ENCODE measurements at places on chromosomes 6 and 20.

DNA sequence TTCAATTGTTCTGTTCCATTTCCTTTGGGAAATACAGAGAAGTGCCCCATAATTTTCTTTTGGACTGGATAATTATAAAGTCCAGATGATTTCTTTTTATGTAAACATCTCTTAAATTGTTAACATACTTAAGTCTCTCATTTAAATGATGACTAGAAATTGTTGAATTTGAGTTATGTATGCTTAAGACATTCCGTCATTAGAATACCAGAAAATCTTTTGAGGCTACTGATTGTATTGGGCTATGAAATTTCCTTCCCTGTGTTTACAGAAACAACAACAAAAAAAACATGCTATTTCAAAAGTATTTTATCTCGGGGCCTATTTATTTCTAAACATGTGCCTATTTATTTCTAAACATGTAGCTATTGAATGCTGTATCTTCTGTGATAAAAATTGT is 125.4 kb downstream of the SH3BGRL2 start:
- DNase-seq, result no peak

GRCh38 chr6:74969591-74970267 is 236.1 kb downstream of the COL12A1 start:
- DNase-seq, result no peak

DNA sequence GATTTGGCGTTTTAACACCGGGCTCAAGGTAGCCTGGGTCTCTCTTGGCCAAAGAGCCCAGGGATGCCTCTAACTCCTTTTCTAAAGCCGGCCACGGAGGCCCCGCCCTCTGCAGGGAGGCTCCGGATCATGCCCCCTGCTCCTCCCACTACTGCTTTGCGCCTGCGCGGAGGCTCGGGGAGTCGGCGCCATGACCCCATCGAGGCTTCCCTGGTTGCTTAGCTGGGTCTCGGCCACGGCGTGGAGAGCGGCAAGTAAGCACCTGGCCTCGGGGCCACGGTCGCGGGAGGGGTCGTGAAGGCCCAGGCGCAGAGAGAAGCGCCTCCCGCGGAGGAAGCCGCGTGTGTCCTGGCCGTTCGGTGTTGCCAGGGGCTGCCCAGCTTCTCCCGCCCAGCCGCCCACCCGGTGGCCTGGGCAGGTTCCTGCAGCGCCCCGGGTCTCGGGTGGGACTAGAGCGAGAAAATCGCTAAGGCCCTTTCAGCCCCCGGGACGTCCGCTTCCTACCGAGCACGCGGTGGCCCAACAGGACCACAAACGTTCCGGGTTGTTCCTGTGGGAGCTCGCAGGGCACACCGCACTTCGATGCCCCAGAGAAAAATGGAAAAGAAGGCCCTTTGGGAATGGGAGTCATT is at the start of gene SDHAF4:
Gene SDHAF4 (plus strand): TSS at position 180 of the 632 bp plus-strand sequence. CDS start 11 bp downstream, at position 191.
- DNase-seq, result peak; percentile 98

DNA sequence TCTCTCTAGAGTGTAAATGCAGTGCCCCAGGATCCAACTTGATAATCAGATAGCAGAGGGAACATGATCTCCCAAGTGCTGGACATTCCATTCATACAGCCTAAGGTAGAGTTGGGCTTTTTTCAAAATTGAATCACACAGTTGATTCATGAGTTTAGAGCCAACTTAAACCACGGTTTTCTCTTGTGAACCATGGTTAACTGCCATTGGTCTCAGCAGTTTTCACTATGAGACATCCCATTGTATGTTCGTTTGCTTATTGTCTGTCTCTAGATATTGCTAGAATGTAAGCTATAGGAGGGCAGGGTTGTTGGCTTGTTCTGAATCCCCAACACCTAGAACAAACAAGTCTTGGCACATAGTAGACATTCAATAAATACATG is 37.2 kb upstream of the TAF8 start:
- DNase-seq, result no peak

DNA sequence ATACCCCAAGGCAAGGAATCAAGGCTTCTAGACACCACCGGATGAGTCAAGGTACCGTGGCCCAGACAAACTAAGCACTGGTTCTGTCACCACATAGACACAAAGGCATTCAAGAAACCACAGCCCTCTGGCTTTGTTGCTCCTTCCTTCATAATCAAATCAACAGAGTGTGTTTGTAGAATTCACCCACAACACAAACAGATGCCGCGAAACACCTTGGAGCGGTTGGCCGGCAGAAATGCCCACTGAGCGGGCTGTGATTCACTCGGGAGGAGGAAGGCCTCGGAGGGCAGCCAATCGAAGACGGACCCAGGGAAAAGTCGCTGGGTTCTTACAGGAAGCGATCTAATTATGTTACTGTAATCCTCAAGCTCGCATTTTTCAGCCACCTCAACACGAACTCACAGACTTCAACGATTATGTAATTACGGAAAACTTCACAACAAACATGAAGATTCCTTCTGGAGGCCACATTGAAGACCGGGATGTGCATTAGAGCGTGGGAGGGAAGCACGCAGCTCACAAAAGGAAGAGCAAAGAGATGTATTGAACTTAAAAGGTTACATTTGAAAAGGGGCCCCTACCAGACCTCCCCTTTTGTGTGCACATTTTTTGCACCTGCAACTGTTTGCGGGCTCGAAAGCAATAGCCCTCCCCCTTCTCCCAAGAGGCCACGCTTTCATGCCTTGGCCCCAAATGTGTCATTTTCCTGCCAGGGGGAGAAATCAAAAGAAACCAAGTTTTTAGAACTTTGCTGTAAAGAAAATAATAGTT is 184.7 kb upstream of the PREP start:
- DNase-seq, result no peak

GRCh38 chr6:67358241-67358640 is 1276.8 kb upstream of the ADGRB3 start:
- no peak for DNase-seq

- peak; percentile 57 for DNase-seq
These were observed 8.8 kb upstream of the CDH22 start for GRCh38 chr20:46316984-46317684.

GRCh38 chr6:139131736-139132280 is 3.1 kb upstream of the HECA start:
- no peak for DNase-seq

DNA sequence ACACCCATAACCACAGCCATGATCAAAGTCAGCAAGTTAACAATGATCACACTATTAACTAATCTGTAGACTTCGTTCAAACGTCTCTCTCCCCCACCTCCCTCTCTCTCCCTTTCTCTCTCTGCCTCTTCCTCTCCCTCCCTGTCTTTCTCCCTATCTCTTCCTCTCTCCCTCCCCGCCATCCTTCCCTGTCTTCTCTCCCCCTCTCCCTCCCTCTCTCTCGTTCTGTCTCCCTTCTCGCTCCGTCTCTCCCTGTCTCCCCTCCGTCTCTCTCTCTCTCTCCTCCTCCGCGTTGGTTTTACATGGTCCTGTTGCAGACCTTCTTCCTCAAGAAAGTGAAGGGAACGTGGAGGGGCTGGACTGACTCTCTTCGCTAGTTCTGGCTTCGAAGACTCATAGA is 308.9 kb upstream of the FOXQ1 start:
- no peak for DNase-seq

DNA sequence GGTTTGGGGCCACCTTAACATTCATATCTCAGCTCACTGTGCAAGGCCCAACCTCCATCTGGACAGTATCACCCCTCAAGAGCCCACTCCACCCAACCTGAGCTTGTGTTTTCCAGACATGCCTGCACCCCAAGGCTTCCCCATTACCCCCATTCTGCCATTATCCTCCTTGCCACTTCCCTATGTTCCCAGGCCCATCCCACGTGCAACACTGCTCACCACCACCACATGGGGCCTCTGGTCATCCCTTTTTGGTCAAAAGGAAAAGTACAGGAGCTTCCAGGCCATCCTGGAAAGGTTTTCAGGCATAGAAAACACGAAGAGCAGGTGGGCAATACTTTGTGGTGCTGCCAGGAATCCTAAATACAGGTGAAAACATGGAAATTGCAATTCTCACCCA is 140.3 kb downstream of the SYNDIG1 start:
- DNase-seq, result no peak

- DNase-seq, result no peak
These were observed 63.3 kb downstream of the SMLR1 start for GRCh38 chr6:130890521-130890971.

DNA sequence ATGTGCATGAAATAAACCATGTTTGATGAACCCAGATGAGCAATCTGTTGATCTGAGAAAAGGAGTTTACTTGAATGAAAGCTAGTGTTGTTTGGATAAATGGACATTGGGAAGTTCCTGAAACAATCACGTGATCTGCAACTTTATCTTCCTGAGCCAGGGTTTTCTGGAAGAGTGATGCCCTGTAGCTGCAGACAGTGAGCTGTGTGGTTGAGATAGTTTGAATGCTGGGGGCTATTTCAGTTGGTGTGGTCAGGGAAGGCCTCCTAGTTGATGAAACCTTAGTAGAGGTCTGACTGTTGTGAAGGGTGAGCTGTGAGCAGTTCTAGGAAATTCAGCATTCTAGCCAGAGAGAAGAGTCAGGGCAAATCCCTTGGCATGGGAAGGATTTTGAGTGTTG is 643.7 kb downstream of the UTRN start:
- DNase-seq, result no peak

- no peak for DNase-seq
These were observed 51.3 kb upstream of the NRN1 start for GRCh38 chr6:6058054-6058444.

DNA sequence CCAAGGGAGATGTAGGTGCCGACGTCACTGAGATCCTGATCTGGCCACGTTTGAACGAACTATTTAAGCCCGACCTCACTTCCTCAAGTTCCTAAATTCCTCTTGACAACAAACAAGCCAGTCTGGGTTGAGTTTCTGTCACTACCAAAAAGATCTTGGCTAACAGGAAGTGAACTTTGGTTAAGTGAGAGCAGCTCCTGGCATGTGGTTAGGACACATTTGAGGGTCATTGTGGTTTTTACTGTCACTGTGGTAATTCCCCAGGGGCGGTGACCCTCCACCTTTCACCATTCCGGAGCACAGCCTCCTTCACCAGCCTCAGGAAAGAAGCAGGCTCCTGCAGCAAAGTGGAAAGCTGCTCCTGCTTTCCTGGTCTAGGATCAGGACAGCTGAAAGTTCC is 43.1 kb upstream of the ZNF831 start:
- no peak for DNase-seq

DNA sequence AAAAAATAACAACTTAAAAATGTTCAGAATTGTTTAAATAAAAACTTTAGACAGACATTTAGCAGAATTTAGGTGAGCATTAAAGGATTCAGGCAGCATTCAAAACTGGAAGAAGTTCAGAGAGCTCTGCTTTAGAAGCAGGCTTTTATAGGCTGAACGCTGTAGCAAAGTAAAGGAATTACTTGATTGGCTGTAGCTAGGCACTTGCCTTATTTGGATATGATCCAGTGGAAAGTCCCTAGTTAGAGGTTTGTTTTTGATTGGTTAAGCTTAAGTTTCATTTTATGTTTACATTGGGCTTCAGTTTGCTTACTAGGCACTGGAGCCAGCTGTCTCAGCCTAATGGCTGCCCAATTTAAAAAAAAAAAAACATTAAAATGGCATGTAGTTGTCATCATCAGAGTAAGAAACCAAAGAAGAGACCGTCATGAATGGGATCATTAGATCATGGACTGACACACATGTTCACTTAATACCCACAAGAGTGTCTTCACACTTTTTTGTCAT is 65.1 kb downstream of the CBFA2T2 start:
- DNase-seq, result no peak

- DNase-seq, result no peak
These were observed 23.1 kb downstream of the PHACTR2 start for GRCh38 chr6:143700684-143701348.

- DNase-seq, result no peak
These were observed 104.7 kb downstream of the TMEM242 start for GRCh38 chr6:157218371-157219198.

DNA sequence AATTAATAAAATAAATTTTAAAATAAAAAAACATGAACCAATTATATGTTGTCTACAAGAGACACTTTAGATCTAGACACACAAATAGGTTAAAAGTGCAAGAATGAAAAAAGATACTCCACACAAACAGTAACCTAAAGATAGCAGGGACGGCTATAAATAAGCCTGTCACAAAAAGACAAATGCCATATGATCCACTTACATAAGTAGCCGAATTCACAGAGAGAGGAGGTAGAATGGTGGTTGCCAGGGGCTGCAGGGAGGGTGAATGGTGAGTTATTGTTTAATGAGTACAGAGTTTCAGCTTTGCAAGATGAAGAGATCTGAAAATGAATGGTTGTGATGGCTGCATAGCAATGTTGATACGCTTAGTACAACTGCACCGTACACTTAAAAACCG is 32.7 kb downstream of the KATNA1 start:
- DNase-seq, result no peak

DNA sequence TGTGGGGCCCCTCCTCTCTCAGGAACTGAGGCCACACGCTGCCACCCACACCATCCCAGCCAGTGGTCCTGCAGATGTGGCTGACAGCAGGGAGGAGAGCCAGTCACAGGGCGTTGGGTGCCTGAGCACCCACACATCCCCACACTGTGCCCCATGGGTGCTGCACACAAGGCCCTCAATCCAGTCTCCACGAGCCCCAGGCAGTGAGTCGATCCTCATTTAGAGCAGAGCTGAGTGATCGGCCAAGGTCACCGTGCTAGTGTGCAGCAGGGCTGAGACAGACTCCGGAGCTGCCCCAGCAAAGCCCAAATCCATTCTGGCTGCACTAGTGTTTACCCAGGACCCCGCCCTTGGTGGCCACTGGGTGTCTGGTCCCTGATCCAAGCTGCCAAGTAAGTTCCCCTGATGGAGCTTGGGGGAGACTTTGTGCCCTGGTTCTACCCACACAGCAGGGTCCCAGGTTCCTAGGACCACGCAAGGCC is 9.0 kb downstream of the C20orf203 start:
- no peak for DNase-seq

GRCh38 chr6:33217246-33217645 is 8.9 kb downstream of the RING1 start:
- no peak for DNase-seq

GRCh38 chr6:66429210-66429609 is 722.2 kb upstream of the EYS start:
- no peak for DNase-seq

GRCh38 chr6:12295558-12296254 is 5.5 kb downstream of the EDN1 start:
- no peak for DNase-seq

GRCh38 chr6:157599191-157599590 is 218.2 kb downstream of the ZDHHC14 start:
- no peak for DNase-seq

GRCh38 chr6:90478278-90478677 is 108.6 kb downstream of the MAP3K7 start:
- DNase-seq, result no peak

DNA sequence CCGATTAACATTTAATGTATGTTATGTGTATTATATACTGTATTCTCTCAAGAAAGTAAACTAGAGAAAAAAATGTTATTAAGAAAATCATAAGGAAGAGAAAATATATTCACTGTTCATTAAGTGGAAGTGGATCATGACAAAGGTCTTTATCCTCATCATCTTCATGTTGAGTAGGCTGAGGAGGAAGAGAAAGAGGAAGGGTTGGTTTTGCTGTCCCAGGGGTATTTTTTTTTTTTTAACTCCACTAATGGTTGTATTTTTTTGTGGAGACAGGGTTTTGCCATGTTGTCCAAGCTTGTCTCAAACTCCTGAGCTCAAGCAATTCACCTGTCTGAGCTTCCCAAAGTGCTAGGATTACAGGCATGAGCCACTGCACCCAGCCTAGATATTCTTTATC is 11.0 kb downstream of the ECT2L start:
- no peak for DNase-seq

- DNase-seq, result no peak
These were observed 154.8 kb downstream of the RPS12 start for GRCh38 chr6:132969196-132969595.
